Activated CD8-positive, alpha-beta memory T cell treated with anti-CD3 and anti-CD28 coated beads for 36 hours (primary cell): ENCODE measurements at places on chromosomes 12 and 14. TPM values are rescaled to one million over a fixed set of nuclear protein-coding genes. Genes with fewer than 3 reads are reported as not detected.

Gene RERGL
- total RNA-seq = not detected

Gene STAC3
- 0.71 TPM for total RNA-seq

Gene CACNA1C
- 0.04 TPM for total RNA-seq

Gene AKAP5
- 4.5 TPM for total RNA-seq

Gene TBX3
- total RNA-seq = not detected

Gene SAMD15
- 0.61 TPM for total RNA-seq

Gene FRS2
- 9.3 TPM for total RNA-seq

Gene SEL1L
- 53.6 TPM for total RNA-seq

Gene ITFG2
- total RNA-seq = 29.0 TPM

Gene GARIN6
- total RNA-seq = not detected

Gene NGB
- not detected for total RNA-seq
